Stimulated activated CD8-positive, alpha-beta memory T cell treated with anti-CD3 and anti-CD28 coated beads, Interleukin-4, amount 100 ng/mL, for 1 hour (primary cell): ENCODE measurements at places on chromosomes 3 and 15.

DNA sequence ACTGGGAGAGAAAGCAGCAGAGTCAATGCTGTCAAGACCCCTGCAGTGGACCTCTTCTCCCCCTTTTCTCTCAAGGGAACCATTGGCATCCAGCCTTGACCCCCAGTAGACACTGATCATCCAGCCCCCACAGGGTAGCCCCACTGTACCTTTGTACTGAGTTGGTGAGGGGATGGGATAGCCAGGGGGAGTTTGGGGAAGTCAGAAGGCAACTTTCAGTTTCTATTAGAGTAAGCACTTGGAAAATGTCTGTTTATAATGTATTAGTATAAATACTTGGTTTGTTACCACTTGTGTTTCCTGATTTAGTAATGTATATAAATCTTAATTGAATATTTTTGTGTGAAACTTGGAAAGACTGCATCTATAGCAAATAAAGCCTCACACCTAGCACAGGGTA, 25.0 kb downstream of the DAG1 start:
- no peak for DNase-seq

GRCh38 chr3:198070871-198071270, 110.9 kb downstream of the LMLN start:
- DNase-seq: no peak

DNA sequence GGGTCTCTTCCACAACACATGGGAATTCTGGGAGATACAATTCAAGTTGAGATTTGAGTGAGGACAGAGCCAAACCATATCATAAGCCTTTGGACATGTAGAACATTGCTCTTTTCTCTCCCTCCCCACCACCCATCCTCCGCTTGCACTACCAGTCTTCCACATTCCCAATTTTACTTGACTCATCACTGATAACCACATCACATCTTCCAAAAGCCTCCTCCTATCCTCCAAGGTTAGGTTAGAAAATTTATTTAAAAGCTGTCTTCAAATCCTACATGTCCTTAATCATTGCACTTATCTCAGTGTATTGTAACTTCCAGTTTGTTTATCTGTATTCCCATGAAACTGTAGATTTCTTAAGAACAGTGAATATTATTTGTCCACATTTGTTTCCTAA, 10.4 kb downstream of the ZBED2 start:
- DNase-seq: no peak

- no peak for DNase-seq
Observed at GRCh38 chr3:170441412-170441811, 22.7 kb downstream of the CLDN11 start.

DNA sequence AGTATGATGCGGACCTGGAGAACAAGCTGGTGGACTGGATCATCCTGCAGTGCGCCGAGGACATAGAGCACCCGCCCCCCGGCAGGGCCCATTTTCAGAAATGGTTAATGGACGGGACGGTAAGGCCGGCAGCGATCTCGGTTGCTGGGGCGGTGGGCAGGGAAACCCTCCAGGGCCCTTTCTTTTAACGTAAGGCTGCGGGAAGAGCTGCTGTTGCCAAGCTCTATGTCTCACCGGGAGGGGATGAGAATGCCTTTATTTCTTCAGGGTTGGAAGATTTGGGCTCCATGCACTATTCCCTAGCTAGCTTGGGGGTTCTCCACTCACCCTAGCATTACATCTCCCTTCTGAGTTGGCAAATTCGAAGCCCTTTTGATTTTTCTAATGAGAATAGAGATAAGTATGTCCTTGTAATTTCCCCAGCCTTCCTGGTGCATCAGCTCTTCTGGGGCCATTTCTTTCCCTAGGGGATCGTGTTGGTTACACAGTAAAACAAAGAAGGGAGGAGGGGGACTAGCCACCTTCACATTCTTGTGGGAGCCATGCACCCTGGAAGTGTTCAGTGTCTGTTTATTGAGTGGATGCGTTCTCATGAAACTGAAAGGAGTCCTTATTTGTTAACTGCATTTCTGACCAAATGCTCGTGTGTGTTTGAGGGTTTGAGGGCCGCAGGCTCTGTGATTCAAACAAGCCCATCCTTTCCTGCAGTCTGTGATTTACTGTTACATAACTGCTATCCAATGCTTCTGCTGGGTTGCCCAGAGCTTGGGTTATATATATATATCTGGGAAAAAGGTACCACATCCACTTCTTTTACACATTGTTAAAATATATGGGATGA, 982 bp downstream of the TAGLN3 start:
- no peak for DNase-seq

- no peak for DNase-seq
Observed at GRCh38 chr3:145182196-145182911, 978.6 kb downstream of the PLOD2 start.

- no peak for DNase-seq
Observed at GRCh38 chr3:114223143-114223542, 14.2 kb downstream of the ZNF80 start.

DNA sequence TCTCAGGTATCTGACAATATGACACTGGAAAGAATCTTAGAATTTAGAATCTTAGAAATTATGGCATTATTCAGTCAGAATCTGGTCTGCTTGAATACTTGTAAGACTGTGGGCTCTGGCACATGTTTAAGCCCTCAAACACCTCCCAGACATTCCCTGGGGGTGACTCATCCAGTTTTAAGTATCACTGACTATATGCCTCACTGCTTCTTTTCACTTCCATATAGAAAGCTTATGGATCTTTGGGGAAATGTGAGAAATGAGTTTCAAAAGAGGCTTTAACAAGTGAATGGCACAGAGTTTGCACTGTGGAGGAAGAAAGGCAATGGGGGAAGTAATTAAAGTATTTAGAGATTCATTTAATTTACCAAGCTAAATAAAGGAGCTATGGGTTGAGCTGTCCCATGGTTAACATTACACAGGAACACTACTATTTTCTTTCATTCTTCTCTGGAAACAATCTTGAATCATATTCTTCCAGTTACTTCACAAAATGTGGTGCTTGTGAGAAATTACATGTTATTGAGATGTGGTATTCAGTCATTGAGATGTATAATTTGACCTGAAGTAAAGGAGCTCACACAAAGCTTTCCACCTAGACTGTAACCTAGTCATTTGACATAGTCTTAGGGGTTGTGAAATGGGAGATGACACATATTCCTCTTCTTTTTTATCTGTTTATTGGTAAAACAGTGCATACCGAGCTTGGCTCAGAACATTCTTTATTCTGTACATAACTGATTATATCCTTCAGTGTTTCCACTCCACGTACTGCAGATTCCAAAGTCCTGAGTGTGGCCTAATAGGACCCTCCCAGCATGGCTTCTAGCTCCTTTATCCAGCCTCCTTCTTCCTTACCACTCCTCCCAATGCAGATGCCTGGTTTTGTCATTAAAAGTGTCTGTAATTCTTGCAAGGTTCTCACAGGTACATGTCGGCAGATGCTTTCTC, 544.6 kb upstream of the NECTIN3 start:
- DNase-seq: no peak

DNA sequence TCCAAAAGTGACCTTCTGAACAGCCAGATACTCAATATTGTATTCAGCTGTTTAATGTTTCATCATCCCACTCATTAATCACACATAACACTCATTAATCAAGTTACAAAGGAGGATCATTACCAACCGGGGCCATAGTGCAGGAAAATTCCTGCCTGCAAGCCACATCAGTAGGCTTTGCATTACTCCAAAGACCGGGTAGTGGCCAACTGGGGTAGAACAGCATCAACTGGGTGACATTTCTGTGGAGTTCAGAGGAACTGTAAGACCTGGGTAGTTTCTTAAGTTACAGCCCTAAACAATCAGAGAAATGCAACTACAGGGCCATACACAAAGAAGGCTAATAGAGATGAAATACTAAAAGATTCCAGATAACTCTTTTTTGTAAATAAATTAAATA, 253.1 kb downstream of the WDR72 start:
- DNase-seq: no peak

DNA sequence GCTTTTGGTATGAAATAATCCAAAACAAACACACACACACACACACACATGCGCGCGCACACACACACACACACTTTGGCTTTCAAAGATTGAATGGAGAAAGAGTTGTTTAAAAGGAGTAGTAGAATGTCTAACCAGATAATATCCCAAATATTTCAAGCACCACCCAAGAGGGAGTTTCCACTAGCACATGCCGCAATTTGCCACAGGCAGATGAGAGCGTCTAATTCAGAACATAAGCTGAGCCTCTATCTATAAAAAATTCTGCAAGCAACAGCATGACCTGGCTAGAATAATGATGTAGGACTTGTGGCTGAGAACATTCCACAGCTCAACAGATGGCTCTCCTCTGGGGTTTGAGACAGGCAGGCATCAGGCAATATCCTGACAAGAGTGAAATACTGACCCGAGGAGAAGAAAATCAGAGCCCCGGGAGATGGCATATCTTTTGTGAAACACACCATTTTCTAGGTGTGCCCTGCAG, 302.5 kb upstream of the GADL1 start:
- no peak for DNase-seq

- no peak for DNase-seq
Observed at GRCh38 chr3:177899275-177900067, 636.8 kb upstream of the KCNMB2 start.

GRCh38 chr3:51243924-51244323, 141.2 kb upstream of the MANF start:
- DNase-seq: no peak

- DNase-seq: no peak
Observed at GRCh38 chr3:20074226-20075063, 34.2 kb downstream of the KAT2B start.

DNA sequence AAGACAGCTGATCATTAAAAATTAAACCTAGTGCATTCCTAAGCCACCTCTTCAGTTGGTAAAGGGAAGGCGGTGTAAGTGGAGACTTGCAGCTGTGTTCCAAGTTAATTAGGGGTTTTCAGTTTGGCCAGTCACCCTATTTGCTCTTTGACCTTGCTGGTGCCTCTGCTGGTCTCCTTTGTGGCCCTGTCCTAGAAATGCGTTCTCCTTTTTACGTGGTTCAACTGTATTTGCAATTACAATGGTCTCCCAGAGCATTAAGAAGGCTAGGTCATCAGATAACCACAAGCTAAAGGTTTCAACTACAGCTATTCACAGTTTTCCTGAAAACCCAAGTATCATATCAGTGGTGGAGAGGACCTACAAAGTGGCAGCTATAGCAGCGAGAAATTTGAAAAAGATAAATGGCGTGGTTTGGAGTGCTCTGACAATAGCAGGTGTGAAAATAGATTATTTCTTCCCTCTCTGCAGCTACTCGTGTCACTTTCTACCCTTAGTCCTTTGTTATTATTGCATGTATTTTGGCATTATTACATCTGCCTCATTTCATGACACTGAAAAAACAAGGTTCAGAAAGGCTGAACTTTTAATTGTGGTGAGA, 203.5 kb upstream of the TBC1D5 start:
- no peak for DNase-seq

DNA sequence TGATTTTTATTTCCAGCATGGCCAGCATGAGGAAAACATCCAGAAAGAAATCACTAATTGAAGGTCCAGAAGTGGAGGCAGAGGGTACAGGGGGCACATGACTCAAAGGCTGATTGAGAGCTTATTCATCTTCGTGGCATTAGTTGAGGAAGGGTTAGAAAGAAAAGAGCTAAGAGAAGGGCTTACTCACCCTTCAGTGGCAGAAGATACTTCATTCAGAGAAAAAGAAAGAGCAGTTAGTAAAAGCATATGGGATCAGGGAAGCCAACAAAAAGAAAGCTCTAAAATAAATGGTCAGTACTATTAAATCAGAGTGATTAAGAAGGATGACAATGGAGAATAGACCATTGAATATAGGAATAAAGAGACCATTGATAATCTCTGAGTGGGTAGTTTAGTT, 25.2 kb downstream of the GAP43 start:
- DNase-seq: no peak

- DNase-seq: no peak
Observed at GRCh38 chr15:28984421-28985315, 98.9 kb downstream of the APBA2 start.

DNA sequence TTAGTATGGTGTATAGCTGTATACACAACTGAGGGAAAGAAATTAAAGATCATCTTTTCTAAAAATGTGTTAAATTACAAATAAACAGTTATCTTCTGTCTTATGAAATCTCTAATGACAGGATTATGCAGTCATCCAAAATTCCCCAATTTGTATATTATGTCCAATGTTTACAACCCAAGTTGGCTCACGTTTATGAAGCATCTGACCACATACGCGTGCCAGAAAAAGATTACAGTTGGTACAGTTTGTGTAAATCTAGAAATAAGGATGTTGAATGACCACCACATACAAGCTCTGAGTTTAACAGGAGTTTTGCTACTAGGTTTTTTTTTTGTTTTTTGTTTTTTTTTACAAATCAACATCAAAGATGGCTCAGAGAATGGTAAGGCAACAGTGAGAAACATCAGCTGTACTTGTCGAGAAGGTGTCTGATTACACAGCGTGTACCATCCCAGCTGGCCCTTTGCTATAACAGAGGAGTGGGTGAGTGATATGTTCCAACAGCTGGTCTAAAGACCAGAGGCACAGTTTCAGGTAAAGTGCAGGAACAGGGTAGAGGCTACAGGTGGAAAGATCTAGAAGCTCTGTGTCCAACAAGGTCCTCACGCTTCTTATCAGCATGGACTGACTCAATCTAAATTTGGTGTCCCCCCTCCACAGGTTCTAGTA, 47.1 kb downstream of the USF3 start:
- DNase-seq: no peak

DNA sequence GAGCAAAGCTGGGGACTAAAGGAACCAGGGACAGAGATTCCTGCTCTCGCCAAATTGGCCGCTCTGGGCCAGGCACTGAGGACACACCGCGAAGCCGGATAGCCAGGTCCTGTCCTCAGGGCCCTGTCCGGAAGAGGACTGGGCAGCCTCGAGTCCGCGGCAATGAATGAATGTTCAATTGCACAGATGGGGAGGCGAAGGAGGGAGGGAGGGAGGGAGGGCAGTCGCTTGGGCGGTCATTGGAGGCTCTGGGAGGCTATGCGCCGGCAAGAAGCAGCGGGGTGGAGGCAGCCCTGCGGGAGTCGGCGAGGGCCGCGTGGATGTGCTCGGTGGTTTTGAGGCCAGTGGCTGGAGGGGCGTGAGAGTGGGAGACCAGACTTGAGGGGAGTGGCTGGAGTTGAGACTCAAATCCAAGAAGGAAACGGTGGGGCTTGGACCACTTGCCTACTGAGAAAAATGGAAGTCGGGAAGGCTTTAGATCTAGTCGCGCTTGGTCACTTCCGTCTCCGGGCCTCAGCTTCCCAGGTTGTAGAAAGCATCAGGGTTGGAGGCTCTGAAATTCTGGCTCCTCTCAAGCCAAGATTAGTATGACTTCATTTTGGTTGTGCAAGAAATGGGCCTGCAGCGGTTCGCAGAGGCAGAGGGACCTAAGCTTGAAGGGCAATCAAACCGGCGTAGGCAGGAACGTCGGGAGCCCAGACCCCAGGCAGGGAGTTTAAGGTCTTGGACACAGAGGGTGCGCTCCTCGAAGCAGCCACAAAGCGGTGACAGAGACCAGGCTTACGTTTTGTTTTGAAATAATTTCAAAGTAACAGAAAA, 21.1 kb upstream of the PLXND1 start:
- DNase-seq: no peak
